NCI-H2171 (cell line): ENCODE measurements at places on chromosomes 3 and 15.

GRCh38 chr3:58661836-58662420, 4.6 kb downstream of the FAM3D start:
- no peak for DNase-seq

DNA sequence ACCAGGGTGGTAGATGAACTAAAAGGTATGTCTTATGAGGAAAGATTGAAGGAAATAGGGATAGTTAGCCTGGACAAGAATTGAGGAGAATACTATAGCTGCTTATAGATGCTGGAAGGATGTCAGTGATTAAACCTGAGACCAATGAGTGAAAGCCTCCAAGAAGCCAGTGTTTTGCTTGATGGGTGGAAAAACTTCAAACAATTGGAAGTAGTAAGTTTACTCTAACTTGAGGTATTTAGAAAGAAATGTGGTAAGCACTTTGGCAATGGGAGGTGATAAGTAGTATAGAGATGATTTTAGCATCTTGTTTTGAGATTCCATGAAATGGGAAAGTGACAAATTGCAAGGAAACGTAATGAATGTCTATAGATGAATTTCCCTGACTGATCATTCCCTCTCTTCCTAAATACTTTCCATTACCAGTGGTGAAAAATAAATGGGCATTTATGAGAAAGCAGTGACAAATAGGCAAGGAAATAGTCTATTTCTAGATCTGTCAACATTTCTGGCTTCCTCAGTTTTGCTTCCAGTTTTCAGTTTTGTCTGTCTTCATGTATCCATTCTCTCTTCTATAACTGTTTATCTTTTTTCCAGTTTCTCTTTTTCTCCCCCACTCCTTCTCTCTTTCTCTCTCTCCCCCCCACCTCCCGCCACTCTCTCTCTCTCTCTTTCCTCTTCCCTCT, 19.2 kb downstream of the SLC15A2 start:
- DNase-seq, result no peak

DNA sequence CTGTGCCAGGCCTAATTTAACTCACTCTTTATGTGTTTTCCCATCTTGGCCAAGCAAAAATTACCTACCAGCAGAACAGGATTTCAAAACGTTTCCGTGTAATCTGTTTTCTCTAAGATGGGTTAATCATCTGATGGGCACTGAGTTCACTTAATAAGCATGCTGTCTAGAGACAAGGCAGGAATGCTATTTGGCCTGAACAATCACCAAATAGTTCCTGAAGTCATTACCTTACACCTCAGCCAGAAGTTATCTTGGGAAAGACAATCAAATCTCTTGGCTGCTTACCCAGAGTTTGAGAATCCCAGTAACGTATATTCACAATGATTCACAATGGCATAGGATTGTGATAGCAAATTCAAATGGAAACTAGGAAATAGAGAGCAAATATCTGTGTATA, 779.1 kb downstream of the CADM2 start:
- DNase-seq, result no peak

DNA sequence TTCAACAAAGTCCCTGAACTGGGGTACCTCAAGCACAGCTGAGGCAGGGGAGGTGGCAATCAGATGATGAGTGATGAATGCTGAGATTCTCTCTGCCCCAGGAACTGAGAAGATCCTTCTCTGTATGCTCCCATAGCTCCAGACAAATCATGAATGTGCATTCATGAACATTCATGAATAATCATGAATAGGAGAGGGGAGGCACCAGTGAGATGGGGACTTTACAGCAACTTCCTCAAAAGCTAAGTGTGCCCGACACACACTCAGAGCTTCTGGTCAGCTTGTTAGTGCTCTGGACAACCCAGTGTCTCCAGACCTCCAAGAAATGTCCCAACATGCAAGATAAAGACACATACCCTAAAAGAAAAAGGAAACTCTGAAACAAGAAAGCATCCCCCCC, 24.3 kb downstream of the LRRC2 start:
- no peak for DNase-seq

DNA sequence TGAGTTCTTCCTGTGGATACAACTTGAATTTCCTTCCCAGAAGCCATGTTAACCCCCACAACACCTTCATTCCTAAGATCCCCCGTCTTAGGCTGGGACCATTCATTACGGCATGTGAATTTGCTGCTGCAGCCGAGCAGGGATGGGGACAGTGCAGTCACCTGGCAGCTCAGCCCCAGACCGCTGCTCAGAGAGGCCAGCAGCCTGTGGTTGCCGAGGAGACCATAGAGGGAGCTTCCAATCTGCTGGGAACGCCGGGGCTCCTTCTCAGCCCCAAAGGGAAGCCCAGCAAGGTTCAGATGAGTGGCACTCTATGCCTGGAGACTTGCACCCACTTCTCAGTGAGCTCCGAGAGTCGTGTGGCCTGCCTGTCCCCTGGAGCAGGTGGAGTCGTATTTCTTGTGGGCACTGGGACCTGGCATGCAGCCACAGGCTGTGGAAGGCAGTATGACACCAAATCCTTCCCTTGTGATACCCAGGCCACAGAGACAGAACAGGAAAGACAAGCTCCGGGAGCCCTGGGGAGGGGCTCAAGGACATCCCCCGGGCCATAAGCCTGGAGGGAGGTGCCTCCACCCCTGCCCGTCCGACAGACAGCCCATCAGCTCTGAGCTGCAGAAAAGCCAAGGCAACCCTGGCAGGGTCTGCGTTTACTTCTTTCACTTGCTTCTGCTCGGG, 167.3 kb downstream of the FAM43A start:
- no peak for DNase-seq

DNA sequence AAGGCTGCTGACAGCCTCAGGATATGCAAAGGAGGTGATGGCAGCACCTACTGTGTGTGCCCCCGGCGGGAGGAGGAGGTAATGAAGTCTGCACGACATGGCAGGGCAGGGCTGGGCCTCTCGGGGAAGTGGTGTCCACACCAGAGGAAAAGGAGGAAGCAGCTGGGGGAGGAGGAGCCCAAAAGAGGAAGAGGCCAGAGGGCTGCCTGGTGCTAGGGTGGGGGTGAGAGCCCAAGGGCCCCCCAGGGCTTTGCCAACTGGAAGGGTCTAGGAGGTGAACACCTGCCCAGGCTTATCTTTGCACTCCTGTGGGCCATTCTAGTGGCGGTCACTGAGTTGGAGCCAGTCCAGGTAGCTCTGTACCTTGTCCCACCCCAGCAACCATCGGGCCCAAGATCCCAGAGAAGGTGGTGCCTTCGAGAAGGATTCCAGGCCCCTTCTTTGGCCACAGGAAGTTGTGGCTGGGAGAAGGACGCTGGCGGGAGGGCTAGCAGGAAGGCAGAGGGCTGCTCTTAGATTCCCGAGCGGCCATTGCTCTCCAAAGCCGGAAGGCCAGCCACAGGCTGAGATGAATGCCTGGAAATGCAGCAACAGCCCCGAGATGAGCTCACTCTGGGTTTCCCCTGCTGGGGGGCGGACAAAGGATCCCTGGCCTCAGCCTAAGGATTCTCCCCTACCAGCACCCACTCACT, 7.0 kb downstream of the GNAI2 start:
- DNase-seq, result no peak

DNA sequence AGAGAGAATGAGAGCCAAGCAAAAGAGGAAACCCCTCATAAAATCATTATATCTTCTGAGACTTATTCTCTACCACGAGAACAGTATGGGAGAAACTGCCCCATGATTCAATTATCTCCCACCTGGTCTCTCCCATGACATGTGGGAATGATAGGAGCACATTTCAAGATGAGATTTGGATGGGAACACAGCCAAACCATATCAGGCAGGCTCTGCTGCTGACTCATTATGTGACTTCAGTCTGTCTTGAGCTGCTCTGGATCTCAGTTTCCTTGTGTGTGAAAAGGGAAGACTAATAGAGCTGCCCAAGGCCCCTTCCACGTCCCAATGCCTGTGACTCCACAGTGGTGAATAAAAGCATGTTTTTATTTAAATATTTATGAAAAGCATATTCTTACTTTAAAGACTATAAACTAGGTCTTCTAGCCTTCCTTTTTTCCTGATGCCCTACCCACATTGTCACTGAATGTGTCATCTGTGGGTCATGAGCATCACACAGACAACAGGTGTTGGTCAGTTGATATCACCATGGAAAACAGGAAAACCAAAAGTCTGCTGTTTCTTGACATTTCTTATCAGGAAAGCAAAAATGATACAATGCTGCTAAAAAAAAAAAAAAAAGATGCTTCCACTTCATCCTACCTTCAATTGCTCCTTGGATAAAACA, 96.0 kb upstream of the PPP2R3A start:
- no peak for DNase-seq

DNA sequence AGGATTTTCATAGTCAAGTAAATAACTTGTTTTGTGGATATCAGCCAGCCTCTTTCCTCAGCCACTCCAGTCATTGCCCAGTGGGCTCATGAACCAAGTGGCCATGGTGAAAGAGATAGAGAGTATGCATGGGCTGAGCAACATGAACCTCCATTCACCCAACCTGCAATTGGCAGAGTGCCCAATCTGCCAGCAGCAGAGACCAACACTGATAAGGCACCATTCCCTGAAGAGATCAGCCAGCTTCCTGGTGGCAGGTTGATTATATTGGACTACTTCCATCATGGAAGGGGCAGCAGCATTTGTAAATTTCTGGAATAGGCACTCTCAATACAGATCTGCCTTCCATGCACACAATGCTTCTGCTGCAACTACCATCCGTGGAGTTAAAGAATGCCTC, 10.3 kb upstream of the MCF2L2 start:
- no peak for DNase-seq

- DNase-seq, result no peak
Observed at GRCh38 chr3:27805282-27805681, 83.2 kb upstream of the EOMES start.

DNA sequence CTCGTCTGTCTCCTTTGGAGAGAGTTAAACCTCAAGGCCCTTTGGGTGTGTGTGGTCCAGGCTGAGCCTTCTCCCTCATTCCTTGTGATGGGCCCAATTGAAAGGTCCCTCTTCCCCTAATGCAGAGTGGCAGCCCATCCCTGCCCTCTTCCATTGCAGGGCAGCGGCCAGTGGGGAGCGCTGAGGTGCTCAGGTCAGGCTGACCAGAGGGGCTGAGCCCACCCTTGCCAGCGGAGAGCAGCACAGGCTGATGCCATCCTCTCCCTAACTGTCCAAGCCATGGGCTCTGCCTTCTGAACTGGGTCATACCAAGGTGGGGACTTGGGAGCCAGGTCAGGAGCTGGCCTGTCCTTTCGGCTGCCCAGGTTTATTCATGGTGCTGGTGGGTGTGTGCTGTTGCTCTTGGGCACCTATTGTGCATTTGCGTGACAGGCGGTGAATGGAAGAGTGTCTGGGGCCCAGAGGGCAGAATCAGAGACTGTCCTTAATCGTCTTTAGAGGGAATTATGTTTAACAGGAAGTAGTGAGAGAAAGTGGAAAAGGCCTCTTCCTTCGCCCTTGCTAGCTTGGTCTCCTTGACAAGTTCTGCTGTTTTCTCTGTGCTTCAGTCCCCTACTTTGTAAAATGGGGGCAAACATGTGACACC, 96.9 kb downstream of the VGLL4 start:
- DNase-seq, result no peak

GRCh38 chr3:119594066-119594465, 3.6 kb upstream of the PLA1A start:
- no peak for DNase-seq

- peak; percentile 26 for DNase-seq
Observed at GRCh38 chr15:89114990-89115389, 26.7 kb downstream of the ABHD2 start.

DNA sequence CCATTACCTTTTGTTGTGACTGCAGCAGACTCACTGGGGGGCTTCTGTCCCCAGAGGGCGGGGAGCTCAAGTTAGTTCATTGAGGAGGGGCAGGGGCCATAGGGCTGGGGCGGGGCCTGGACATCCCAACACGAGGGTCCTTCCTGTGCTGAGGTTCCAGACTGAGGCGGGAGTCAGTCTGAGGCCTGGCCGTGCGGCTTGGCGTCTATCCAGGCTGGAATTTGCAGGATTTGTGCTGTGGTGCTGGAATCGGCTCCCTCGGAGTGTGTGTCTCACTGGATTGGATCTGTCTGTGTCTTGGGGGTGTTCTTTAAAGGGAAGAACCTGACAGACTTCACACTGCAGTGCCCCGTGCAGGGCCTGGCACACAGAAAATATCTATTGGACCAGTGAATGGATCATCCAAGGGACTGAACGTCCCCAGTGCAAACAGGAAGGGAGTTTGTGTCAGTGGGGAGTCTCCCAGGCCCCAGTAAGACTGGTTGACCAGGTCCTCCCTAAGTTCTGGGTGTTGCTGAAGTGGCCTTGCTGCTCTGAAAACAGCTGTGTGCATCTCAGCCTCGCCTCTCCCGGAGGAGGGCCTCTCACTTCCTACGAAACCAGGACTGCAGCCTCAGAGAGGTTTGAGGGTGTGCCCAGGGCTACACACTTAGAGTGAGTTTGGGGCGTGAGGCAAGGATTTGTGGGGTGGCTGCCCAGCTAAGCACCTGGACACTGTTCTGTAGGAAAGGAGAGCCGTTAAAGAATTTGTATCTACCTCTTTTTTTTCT, 26.1 kb downstream of the GOLGA6L2 start:
- no peak for DNase-seq

GRCh38 chr3:2992534-2992933, 117.6 kb downstream of the IL5RA start:
- no peak for DNase-seq

DNA sequence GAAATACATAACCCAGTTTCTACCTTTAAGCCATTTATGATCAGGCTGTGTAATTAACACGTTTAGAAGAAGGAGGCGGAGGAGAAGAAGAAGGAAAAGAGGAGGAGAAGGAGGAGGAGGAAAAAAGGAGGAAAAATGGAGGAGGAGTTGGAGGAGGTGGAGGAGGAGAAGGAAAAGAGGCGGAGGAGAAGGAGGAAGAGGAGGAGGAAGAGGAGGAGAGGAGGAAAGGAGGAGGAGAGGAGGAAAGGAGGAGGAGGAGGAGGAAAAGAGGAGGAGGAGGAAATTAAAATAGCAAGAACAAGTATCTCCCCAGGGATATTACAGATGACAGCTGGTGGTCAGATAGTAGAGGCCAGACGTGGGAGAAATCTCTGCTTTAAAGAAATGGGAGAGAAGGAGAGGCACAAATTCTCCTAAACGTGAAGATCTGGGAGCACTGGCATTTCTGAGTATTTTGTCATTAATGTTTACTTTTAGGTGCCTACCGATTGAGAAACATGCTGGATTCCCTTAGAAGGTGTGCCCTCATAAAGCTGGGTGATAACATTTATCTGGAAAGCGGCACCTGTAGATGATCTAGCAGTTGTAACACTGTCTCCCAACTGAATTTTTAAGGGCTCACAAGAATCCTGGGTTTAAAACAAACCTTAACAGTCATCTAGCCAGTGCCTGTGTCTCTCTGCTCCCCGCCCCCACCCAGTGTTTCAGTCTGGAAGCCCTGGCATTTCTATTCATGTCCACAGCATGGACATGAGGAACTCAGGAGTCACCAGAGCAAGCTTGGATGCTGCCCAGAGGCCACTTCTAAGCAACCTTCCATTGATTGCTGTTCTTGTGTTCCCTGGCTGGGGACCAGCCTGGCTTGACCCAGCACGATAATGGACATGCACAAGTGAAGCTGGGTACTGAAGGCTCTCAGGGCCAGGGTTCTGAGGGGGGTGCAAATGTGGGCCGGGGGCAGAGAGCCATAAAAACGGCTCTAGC, 75.2 kb downstream of the CHRNA7 start:
- DNase-seq, result no peak

GRCh38 chr15:44045217-44045616, 149.9 kb downstream of the FRMD5 start:
- no peak for DNase-seq

- no peak for DNase-seq
Observed at GRCh38 chr3:180802837-180803236, 109.6 kb upstream of the FXR1 start.
